IPS DF 19.7 (cell line): ENCODE measurements at places on chromosomes 11 and 22.

DNA sequence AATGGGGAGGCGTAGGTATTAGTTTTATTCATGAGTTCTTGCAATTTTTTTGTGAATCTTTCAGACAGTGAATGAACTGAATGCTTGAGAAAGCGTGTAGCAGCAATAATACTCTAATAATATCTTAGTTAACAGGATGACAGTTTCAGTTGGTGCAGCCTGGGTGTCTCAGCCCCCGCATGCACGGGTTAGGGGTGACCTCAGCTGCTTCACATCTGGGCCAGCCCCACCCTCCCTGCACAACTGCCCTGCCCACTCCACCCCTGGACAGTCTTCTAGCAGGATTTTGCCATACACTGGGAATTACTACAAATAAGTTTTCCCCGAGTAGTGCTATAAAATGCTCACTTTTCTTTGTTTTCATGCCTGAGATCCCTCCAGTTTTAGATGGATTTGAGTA is 83.2 kb downstream of the ST3GAL4 start:
- DNase-seq, result no peak

- no peak for DNase-seq
Measured at GRCh38 chr11:70156291-70157037, 46.6 kb upstream of the FADD start.

DNA sequence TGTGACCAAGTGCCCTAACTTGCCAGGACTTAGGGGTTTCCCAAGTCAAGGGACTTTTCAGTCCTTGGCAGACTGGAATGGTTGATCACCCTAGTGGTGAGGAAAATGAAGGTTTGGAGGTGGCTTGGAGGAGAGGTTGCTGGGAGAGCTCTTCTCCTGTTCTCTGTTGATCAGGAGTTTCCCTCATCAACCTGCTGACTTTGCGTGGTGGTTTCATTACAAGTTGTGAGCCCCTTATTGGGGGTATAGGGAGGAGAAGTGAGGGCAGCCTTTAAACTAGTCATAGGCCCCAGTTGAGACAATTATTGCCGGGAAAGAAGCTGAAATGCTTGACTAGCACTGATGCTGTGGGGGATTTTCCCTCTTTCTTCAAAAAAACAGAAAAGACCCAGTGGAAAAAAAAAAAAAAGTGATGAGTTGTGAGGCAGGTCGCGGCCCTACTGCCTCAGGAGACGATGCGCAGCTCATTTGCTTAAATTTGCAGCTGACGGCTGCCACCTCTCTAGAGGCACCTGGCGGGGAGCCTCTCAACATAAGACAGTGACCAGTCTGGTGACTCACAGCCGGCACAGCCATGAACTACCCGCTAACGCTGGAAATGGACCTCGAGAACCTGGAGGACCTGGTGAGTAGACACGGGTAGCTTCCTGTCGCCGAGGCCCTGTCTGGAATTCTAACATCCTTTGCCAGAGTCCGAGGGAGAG is at the start of gene CXCR5:
CXCR5 (plus strand) TSS at position 525 of the 704 bp plus-strand sequence; CDS start at position 575, 50 bp downstream.
- no peak for DNase-seq

- no peak for DNase-seq
Measured at GRCh38 chr22:16933291-16934282, 74.4 kb downstream of the GAB4 start.

DNA sequence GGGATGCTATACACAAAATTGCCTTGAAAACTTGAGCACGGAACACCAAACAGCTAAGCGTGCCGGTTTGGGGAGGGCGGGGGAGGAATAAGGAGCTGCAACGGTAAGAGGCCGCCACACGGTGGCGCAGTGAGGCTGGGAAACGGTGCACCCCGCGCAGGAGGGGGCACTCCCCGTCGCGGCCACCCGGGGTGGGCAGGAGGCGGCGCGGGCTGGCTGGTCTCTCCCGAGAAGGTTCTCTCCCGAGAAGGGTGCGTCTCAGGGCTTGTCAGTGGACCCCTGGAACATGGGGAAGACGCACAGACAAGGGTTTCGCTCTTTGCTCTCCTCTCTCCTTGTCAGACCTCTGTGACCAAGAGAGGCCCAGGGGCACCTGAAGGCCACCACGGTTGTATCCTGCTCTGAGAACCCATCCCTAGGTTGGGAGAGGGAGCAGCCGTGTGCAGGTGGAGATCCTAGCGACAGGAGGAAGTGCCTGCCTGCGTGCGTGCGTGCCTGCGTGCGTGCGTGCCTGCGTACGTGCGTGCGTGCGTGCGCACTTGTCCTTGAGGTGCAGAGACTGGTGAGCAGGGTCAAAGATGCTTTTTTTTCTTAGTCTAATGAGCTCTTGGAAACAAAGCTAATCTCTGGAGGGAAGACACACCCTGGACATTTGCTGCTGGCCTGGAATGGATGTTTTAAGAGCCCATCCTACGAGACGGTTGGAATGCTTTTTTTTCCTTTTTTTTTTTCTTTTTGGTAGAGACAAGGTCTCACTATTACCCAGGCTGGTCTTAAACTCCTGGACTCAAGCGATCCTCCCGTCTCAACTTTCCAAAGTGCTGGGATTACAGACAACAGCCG is 18.1 kb upstream of the JAM3 start:
- no peak for DNase-seq

- DNase-seq, result no peak
Measured at GRCh38 chr11:119671051-119671450, 57.9 kb downstream of the NECTIN1 start.

DNA sequence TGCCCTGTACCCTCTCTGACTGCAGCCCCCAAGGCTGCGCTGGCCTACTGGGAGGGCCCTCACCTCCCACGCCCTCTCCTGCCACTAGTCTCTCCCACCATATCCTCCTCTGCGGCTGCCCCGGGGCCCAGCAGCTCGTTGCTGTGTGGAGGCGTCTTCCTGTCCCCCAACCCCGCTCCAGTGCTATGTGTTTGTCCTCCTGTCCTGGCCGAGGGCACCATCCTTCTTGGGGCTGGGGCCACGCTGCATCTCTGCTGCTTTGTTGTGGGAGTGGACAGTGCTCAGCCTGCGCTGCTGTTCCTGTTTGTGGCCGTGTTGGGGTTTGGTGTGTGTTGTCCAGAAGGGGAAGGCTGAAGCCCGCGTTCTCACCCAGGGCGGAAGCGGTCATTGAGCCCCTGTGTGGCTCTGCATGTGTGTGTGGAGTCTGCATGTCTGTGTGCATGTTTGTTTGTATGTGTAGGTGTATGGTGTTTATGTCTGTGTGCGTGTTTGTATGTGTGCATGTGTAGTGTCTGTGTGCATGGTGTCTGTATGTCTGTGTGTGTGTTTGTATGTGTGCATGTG is 15.7 kb downstream of the TPCN2 start:
- DNase-seq, result no peak

DNA sequence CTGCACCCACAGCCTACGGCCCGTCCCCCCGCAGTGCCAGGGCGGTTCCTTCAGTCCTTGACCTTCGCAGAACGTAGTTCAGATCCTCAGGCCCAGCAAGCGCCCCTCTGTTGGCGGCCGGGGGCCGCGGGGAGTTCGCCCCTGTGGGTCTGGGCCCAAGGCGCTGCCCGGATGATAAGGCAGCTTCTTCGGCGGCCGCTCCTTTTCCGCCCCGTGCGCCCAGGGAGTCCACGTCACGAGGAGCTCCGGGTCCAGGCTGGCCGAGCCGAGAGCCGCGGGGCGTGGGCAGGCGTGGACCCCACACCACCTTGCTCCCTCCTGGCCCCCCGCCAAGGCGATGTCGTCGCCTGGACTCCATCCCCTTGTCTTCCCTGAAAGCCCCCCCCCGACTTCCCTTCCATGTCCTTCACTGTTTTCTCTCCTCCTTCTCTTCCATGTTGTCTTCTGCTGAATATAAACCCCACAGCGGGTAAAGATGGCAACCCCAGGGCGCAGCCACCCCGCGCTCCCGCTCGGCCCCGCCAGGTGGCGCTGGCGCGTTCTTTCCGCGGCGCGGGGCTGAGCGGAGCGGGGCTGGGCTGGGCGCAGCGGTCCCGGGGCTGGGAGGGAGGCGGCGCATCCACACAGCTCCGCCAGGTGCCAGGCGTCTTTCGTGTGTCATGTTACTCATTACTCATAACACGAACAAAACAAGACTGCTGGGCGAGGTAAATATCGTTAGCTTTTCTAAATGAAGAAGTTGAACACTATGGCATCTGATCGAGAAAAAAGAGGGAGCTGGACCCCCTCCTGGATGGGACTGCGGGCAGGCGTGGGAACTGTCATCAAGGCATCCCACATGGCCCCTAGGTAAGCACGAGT is 321.0 kb downstream of the NTM start:
- no peak for DNase-seq

GRCh38 chr22:25564979-25565677 is 653 bp downstream of the GRK3 start:
- peak; percentile 77 for DNase-seq

DNA sequence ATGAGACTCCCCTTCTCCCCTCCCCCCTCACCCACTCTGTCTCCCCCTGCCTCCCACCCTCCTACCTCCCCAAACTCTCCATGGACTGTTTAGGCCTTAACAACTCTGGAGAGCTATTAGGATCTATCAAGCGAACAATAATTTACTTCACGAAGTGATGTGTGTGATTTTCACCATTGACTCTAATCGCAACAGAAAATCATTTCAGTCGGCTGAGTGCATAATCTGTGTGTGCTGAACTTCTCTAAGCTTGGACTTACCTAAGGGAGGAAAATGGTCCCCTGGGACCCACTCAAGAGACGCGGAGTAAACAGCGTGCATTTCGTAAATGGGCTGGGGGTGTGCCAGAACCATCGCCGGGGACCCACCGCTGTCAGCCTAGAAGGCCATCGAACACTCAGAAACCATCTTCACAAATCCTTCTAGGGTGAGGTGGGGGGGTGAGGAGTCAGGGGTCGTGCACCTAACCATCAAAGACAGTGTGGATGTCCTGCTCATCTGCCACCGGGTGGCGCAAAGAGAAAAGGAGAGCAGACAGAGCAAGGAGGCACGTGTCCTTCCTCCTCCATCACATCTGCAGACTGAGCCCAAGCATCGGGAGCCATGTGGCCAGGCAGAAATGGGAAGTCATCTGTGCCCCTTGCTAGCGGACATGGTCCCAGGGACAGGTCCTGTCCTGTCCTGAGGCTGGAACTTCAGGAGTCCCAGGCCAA is 62.1 kb upstream of the NUP50 start:
- peak; percentile 78 for DNase-seq

DNA sequence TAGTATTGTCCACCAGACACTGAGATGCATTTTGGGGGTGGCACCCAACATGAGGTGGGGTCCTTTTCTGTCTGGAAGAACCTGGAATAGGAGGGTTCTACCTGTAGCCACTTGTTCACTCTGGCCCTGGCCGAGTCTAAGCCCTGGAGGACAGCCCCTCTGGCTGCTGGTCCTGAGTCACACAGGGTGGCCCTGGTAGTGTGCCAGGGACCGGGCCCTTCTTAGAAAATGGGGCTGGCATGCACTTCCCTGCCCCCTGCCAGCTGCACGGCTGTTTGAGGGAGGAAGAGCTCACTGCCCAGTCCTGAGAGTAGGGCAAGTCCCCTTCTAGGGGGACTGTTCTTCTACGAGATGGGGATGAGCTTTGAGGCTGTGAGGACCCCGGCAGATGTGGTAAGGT is 2.2 kb downstream of the PLCB3 start:
- no peak for DNase-seq

- no peak for DNase-seq
Measured at GRCh38 chr22:37742376-37743171, 45.7 kb downstream of the TRIOBP start.

GRCh38 chr11:67562963-67563704 is 20.5 kb upstream of the GSTP1 start:
- no peak for DNase-seq

- no peak for DNase-seq
Measured at GRCh38 chr11:10667521-10667885, 26.1 kb downstream of the IRAG1 start.

DNA sequence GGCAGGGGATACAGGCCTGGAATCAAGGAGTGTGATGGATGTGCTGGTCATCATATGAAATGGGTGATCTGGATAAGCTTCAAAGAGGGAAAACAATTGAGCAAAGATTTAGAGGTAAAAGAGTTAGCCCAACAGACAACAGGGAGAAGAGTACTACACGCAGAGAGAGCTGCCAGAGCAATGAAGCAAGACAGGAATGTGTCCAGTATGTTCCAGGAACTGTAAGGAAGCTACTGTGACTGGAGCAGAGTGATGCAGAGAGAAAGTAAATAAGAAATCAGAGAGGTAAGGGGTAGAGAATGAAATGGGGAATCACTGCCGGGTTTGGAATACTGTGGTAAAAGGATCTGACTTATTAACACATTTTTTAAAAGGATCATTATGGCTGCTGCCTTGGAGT is 255.1 kb downstream of the DCDC1 start:
- DNase-seq, result no peak
